ENCODE measurements at places on chromosomes 11 and 22.

- DNase-seq = no peak
These were observed 8.3 kb downstream of the MLC1 start for GRCh38 chr22:50076646-50077535.

- no peak for DNase-seq
These were observed 906.1 kb upstream of the RAG2 start for GRCh38 chr11:37504060-37504611.

- no peak for DNase-seq
These were observed 32.0 kb downstream of the TBC1D22A start for GRCh38 chr22:46794491-46794890.

DNA sequence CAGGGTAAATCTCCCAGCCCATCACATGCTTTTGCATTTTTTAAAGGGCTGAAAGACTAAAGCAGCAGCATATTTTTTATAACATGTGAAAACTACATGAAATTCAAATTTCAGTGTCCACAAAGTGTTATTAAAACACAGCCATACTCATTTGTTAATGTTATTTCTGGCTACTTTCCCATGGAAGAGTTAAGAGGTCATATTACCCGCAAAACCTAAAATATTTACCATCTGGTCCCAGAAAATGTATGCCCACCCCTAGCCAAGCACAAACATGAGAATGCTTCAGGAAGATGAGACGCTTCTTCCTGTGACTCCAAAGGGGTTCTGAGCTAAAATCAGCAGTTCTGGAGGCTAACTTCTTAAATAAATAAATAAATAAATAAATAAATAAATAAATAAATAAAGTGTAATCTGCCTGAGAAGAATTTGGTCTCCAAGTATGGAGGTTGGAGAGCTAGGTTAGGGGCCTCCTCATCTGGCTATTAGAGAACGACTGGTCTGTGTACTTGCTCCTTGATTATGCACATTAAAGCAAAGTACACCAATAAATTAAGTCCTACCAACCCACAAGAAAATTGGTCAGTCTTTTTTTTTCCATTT is 9.7 kb downstream of the IMMP1L start:
- no peak for DNase-seq

DNA sequence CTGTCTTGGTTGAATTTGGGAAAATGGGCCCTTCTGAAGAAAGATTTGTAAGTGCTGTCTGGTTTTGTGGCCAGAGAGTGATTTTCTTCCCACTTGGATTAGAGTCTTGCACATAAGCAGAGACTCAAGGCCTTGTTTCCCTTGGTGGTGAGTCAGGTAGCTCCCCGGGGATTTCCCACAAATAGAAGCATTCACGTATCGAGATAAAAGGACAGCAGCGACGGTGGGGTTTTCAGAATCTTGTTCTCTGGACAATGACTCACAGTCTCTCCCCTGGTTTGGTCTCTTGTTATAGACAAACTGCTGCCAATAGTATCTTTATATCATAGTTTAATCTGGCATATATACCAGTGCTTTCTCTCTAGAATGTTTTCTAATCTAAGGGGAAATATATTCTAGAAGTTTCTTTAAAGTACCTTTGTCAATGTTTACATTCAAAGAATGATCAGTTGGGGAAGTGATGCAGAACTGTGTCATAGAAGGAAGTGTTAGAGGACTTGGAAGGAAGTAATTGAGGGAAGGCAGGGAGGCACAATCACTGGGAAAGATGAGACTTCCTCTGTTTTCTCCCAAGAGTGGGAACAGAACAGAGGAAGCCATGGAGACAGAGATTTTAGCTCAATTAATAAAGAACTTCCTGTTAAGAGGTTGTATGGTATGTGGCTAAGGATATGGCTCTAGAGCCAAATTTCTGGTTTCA is 18.1 kb downstream of the POLA2 start:
- no peak for DNase-seq

- DNase-seq = no peak
These were observed 15.0 kb downstream of the IPO7 start for GRCh38 chr11:9399466-9399865.

DNA sequence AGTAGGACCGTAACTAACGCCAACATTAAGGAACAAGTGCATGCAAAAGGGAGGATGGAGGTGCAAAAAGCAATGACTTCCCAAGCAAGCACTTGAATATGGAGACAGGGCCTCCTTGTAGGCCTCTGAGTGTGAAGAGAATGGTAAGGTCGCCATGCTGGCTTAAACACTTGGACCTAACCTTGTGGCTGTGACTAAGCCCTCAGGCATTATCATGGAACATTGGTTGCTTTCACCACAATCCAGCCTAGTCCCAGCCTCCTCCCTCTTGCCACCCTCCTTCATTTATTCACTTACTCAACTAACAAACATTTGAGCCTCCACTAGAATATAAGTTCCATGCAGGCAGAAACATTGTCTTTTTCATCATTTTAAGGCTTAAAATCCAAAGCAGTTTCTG is 11.9 kb upstream of the SYTL2 start:
- DNase-seq = no peak

DNA sequence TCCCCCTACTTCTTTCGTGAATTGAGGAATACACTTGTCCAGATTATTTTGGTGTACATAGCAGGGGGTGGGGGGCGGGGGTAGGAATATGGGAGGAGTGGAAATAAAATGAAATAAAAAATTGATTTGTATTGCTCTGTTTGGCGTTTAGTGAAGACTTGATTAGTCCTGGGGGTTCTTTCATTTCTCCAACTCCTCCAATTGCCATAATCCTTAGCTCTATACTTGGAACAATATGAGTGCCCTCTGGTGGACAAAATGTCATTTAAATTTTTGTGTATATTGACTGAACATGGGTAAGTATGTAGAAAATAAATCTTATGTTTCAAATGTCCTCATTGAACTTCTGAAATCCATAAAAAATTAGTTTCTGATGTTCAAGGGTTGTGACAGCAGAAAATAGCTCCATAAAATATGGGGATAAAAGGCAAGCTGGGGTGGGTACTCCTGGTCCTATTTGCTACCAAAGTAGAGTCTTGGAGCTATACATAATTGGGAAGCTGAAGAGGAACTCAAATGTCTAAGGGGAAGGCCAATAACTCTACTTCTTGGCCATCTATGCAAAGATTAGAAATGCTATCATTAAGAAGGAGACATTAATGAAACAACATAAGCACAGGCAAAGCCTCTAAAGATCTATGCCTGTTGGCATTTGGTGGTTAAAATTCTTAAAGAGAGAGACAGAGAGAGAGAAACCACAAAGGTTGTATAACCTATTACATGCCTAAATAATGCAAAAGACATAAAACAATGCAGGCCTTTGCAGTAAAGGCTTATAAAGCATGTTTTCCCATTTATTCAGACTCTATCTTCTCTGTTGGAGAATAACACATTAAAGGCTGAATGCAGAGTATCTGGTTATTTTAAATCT is 421.6 kb downstream of the METTL15 start:
- no peak for DNase-seq

Data from central memory CD8-positive, alpha-beta T cell (primary cell).